ENCODE measurements at places on chromosomes 16 and 17.

GRCh38 chr17:18919963-18920362, 32.0 kb upstream of the SLC5A10 start:
- DNase-seq = no peak

DNA sequence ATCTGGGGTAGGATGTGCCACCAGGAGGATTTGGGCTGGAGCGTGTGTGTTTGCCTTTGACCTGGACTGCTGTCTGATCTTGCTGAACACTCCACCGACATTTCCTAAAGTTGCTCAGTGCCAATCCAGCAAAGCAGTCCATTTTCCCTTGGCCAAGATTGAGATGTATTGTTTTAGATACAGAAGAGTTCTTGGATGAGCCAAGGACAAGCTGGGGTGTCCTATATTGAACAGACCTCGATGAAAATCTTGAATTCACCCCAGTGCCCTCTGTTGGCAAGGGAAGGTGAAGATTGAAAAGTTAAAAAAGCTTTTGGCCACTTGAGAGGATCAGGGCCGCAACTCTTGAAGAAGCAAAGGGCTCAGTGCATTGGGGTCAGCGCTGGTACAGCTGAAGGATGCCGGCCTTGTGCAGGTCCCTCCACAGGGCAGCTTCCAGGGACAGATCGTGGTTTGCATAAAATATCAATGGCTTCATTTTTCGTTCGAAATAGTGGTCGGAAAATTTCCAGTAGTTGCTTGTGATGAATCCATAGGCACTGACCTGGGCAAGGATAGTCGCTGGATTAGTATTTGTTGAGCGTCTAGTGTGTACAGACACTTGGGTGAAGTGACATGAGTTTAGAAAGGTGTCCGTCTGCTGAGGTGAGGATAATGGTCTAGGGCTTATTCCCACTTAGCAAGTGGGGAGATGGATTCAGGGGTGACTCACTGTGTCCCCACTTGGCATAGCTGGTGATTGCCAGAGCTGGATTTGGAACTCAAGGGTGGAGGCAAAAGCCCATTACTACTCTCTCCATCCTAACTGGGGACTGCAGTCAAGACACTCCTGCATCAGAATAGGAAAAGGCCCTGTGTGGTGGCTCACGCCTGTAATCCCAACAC, 19.7 kb downstream of the ST6GALNAC2 start:
- no peak for DNase-seq

DNA sequence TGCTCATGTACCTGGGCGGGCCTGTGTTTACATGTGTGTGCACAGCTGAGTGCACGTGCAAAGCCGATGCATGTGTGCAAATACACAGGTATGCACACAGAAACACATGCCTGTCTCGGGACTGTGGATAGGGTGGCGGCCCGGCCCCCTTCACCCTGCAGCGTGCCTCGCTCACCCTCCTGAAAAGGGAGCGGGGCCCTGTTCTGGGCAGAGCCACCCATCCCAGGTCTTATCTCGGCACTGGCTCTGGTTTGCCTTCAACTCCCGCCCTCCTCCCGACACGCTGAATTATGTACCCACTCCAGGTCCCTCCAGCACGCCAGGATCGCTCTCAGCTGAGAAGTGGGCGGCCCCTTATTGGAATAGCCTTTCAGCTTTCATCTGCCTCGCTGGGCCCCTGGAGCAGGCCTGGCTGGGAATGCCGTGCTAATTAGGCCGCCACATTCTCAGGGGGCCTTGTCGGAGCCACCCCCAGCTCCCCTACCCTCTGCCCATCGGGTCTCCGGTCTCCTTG, 77.8 kb downstream of the RTN4RL1 start:
- peak; percentile 74 for DNase-seq

DNA sequence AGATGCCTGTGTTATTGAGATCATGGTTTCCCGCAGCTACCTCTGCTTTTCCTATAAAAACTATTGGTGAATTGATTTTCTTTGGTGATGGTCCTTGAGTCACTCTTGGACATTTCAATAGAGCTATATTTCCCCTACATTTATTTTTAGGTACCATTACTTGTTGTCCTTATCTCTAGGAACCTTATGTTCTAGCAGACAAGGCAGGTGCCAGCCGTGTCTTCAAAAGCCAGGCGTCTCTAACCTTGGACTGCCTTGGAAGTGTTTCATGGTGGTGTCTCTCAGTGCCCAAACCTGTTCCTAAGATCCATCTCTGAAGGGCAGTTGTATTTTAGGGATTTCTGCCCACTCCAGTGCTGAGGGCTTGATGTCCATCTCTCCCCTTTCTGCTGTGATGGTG, 77.4 kb upstream of the CLEC18A start:
- DNase-seq = no peak

GRCh38 chr16:66273644-66274334, 92.7 kb upstream of the CDH5 start:
- DNase-seq = no peak

GRCh38 chr17:46023783-46024388, 24.8 kb downstream of the STH start:
- no peak for DNase-seq

DNA sequence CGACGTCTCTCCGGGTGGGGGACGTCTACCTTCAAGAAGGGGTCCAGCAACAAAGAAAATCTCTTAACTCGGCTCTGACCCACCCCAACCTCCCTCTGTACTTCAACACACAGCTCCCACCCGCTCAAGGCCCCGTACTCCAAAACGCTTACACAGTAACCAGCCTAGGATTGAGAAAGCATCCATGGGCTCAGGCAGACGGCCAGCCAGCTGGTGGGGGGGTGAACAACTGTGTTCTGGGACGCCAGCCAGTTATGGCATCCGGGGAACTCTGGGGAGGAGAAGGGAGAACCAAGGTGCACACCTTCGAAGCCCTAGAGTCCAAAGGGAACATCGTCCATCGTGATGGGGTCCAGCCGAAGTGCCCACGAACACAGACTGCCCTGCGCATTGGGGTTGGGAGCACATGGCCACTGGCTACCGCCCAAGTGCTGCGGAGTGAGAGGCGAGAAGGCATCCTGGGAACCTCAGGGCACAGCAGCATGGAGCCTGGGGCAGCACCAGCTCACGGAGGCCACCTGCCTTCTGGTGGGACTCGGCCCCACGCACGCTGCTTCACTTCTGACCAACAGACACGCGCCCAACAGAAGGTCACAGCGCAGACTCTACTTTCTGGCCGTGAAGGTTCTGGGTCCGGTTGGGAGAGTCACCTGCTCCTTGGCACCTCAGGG, 14.3 kb downstream of the SLC16A3 start:
- peak; percentile 75 for DNase-seq

DNA sequence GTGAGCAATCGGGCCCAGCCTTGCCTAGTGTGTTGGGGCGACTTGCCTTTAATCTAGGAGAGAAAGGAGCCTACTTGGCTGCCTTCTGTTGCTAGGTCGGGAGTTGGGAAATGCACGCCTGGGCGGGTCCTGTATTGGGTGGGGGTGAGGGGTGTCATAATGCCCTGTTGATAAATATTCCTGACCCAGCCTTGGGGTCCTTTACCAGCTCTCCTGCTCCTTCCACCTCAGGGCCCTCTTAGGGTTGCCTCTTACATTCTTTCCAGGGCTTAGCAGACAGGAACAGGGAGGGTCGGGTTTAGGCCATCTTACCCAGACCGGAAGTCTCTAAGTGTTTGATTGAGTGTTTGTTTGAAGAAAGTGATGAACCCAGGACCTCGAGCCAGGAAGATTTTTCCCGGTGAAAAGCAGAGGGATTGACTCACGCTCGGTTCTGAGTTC, 112.9 kb downstream of the SEC14L1 start:
- DNase-seq = no peak

DNA sequence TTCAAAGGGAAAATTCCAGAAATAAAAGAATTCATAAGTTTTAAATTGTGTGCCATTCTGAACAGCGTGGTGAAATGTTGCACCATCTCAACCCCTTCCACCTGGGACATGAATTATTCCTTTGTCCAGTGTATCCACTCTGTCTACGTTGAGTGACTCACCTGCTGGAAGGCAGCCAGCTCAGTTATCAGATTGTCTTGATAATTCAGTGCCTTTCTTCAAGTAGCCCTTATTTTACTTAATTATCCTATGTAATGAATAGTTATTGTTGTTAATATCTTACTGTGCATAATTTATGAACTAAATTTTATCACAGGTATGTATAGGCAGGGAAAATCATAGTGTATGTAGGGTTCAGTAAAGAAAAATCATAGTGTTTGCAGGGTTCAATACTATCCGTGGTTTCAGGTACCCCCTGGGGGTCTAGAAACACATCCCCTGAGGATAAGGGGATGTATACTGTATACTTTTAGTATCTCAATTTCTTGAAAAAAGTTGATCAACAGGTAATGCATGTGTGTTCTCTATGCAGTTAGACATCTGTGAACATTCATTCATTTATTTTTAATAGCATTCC, 7.7 kb upstream of the PCTP start:
- no peak for DNase-seq

DNA sequence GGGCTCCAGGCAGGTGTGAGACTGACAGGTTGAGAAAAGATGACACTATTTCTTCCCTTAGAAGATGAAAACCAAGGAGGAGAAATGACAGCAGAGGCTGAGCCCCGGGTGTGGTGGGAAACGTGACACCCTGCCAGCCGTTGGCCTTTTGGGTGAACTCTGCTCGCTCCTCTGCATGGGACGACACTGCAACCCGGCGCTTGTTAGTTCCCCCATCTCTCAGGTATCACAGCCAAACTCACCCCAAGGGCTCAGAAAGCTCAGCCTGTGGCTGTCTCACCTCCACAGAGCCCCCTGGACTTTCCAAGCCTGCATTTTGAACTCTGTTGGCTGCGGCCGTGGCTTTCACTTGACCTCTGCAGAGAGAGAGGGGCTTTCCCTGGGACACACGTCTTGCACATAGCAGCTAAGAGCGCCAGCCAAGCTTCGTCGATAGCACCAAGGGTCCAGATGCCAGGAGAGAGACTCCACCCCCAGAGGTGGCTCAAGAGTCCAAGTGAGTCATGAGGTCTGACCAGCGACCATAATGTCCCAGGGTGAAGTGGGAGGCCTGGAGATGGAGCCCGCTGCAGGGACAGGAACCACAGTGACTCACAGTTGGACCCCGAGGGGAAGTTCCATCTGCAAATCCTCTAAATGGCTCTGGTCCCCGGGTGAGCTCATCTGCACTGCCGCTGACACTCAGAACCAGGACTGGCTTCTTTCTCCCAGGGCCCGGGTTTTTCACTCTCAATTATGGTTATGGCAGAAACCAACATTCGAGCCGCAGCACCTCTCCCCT, 301.9 kb downstream of the SOX9 start:
- peak; percentile 69 for DNase-seq

GRCh38 chr17:62112229-62112628, 47.2 kb upstream of the MED13 start:
- no peak for DNase-seq

DNA sequence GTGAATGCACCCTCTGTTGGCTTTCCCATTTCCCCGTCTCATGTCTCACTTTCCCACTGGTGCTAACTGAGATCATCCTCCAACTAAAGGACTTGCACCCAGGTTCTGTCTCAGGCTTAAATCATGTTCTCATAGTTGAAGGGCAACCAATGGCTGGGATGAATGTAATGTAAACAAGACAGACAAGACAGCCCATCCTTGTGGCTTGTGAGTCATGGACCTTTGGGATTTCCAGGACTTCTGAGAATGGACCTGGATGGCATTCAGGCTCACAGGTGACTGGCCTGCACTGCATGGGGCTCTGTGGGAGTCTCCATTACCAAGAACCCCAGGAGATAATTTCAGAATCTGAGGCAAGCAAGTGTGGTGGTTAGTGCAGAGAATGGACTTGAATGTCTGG, 347.5 kb downstream of the HAPSTR1 start:
- DNase-seq = no peak

DNA sequence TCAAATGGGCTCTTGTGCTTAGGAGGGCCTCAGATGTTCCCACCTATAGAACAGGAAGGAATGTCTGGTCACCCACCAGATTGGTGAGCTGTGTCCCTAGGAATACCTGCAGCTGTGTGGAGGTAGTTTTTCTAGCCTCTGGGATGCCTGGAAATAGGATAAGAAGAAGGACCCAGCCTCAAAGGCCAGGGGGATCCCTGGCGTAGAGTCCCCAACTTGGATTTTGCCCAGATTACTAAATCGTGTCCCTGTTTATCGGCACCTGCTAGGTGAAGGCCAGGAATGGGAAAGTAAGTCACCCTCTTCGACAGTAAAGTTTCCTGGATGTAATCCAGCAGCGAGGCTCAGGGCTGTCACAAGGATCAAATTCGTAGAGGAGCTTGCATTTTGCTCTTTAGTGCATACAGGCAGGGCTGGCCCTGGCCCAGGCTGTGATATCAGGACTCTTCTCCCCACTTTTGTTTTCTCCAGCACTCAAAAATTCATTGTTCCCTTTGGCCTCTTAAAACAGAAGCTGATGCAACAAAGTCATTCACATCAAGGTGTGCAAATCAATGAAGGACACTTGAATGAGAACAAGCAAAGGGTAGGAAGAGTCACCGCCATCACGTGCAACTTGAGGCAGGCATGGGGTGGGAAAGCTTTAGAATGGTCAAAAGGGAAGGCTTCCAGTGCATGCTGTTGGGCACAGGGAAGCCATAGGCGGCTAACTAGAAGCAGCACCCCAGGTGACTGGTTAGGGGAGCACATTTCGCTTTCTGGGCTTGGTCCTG, 7.5 kb downstream of the SLC13A2 start:
- DNase-seq = no peak

DNA sequence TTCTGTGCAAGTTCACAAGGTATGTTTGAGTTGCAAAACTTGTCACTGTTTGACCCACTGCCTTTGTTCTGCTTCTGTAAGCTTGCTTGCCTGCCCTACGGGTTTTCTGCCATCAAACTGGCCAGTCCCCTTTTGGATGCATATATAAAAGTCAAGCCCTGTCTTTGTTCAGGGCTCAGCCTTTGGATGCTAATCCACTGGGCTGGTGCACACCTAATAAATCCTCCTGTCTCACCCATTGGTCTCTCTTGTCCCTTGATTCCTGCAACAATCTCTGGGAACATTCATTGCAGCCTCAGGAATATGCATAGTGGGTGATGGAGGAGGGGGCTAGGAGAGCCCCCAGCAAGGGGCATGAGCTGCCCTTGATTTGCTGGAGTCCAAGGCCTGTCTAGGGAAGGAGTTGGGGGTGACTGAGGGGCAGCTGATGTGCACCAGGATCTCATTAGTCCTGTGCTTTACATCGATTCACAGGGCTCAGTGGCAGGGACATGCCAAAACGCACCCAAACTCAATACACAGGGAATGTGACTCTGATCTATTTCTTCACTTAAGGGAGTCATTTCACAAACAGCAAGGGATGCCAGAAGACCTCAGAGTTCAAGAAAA, 225.4 kb upstream of the NLRP1 start:
- no peak for DNase-seq

GRCh38 chr17:74213861-74214391, 555 bp downstream of the TTYH2 start:
- DNase-seq = no peak

DNA sequence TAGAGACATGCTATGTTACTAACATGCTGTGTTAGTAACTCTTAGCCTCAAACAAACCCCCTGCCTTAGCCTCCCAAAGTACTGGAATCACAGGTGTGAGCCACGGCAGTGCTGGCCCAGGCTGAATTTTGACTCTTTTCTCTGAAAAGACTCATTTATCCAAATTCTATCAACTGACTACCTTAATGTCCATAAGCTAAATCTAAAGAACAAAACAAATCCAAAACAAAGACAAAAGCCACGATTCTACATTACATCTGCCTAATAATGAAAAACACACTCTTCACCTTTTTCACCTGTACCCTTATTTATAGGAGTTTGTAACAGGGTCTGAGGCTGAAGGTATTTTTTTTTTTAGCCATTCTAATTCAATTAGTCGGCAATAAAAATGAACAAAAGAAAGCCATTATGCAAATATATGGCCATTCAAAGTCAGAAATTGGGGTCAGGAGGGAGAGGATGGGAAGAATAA, 432.5 kb downstream of the RBFOX1 start:
- no peak for DNase-seq

Data from heart left ventricle (tissue), 16 donors.